ENCODE measurements at places on chromosomes 1 and 21.
A peak's percentile ranks its signal among the peaks of the same experiment; 100 is the strongest.

GRCh38 chr1:12163210-12163609 lies 3.6 kb upstream of the TNFRSF1B start:
- no peak for DNase-seq

- no peak for DNase-seq
Measured at GRCh38 chr1:67755619-67756018, 70.6 kb downstream of the GADD45A start.

DNA sequence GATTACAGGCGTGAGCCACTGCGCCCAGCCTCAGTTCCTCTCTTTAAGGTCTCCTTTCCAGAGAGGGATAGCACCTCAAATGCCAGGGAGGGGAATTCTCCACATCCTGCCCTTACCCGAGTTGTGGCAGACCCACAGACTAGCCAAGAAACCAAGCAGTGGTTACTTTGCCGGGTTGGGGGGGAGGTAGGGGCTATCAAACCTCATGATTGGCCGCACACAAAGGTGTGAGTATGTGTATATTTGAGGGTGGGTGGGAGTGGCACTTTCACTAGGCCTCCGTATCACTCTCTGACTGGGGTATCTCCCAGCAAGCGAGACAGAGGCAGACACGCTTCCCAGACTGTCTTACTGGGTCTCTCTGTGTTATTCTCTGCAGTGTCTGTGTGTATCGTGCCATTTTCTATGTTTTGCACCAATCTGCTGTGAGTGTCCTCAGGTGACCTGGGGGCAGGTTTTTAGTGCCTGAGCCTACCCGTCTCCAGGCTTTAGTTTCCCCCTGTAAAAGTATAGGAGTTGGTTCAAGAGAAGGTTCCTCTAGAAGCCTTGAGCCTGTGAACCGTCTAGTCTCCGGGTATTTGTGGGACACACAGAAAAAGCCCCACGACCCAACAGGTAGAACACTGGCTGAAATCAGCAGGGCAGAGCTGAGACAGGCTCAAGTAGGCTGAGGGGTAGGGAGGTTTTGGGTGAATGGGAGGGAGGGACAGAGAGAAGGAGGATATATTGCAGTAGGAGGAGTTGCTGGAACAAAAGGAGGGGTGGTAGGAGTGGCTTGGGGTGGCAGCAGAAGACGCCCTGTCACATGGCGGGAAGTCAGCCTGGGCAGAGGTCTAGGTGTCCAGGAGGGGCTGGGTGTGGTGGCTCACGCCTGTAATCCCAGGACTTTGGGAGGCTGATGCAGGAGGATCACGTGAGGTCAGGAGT lies 10.3 kb downstream of the LMNA start:
- no peak for DNase-seq

DNA sequence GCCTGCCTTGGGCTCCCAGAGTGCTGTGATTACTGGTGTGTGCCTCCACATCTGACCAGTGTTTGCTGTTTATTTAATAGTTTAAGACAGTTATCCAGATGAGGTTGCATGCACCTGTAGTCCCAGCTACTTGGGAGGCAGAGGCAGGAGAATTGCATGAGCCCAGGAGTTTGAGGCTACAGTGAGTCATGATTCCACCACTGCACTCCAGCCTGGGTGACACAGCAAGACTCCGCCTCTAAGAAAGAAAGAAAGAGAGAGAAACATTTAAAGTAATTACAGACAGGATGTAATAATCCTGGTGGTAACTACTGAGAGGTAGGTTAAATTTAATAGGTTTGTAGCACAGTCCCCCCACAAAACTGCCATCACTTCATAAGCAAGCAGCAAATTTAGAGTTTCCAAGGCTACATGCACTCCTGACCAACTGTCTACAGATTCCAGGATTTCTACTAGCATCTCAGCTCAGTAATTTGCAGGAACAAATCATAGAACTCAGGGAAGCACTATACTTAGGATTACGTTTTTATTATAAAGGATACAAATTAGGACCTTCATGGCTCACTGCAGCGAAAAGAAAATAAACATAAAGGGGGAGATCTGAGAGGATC lies 89.6 kb downstream of the PKN2 start:
- peak; percentile 6 for DNase-seq

DNA sequence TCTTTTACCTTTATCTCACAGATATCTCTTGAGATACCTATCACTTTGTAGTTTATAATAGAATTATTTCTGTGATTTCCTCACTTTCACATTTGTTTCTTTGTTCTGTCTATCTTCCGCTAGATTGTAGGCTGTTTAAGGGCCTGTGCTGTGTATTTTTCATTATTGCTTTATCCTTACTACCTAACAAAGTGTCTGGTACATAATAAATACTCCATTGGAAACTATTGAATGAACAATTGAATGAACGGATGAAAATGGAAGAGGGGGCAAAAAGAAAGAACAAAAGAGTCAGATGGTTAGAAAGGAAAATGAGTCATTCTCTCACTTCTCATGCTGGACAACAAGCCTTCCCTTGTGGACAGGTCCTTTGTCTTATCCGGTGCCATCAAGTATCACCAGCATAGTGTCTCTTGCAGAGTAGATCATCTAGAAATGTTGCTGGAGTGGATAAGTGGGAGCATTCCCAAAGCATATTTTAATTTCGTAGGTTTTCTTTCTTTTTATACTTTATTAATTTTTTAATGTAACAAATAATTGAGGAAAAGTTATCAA lies 159.8 kb downstream of the NEK7 start:
- no peak for DNase-seq

DNA sequence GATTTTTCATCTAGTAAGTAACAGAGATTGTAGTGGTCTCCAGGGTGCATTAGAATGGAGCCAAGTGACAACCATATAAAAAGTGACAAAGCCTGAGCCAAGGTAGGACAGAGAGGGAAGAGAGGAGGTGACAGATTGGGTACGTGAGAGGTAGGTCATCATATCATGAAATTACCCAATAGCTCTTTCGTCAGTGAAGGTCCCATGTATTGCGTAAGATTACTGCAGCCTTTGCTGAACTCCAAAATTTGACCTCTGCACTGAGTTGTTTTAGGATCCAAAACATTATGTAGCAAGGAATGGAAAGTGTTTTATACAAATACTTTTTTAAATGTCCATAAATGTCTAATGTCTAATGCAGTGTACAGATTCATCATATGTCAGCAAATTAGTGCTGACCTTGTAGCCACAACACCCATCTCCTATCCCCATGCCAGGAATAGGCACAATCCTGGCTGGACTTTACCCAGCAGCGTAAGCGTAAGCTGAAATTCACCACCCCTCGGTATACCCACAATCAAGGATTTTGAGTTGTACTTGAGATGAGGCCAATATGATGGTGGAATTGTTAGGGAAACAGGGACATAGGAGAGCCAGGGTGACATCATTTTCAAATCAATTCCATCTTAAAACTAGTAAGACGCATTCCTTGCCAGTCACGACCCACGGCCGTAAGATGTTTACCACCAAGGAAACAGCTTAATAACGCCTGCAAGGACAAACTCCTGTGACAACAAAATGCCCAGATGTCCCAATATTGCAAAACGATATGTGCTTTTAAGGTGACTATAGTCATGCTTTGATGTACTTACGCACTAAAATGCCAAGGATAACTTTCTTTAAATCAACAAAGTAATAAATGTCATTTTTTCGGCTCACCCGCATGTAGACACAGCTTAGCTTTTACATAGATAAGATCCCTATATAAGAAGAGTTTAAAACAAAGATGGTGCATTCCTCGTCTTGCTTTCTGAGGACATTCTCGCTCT lies 38.1 kb upstream of the GREM2 start:
- DNase-seq: no peak

GRCh38 chr1:159843459-159843858 lies 16.8 kb downstream of the SLAMF8 start:
- no peak for DNase-seq

- DNase-seq: peak; percentile 45
Measured at GRCh38 chr1:35807614-35808449, at the start of gene AGO4. AGO4 (plus strand) TSS chr1:35808016; CDS start chr1:35808417, 401 bp downstream.

DNA sequence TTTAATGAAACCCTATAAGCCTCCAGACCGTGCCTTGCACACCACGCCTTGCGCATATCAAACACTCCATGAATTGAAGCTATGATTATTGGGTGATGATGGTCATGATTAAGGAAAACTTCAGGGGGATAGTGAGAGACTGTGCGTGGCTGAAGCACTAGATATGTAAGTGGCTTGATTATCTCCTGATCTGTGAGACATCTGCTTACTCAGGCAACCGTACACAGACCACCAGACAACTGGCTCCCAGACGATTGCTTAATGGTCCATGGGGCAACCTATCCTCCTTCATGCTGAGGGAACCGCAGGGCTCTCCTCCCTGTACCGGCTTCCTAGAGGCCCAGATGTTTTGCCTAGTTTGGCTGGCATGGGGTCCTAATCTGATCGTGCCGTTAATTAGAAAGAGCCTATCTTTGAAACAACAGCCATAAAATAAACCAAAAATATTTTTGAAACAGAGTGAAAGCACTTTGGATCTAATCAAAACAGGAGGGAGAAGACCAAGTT lies 51.6 kb downstream of the IRF2BP2 start:
- DNase-seq: no peak

- no peak for DNase-seq
Measured at GRCh38 chr1:91637539-91637994, 136.9 kb downstream of the CDC7 start.

- peak; percentile 88 for DNase-seq
Measured at GRCh38 chr1:31939484-31940329, 1.5 kb upstream of the PTP4A2 start.

GRCh38 chr1:42392967-42393848 lies 12.6 kb downstream of the RIMKLA start:
- no peak for DNase-seq

DNA sequence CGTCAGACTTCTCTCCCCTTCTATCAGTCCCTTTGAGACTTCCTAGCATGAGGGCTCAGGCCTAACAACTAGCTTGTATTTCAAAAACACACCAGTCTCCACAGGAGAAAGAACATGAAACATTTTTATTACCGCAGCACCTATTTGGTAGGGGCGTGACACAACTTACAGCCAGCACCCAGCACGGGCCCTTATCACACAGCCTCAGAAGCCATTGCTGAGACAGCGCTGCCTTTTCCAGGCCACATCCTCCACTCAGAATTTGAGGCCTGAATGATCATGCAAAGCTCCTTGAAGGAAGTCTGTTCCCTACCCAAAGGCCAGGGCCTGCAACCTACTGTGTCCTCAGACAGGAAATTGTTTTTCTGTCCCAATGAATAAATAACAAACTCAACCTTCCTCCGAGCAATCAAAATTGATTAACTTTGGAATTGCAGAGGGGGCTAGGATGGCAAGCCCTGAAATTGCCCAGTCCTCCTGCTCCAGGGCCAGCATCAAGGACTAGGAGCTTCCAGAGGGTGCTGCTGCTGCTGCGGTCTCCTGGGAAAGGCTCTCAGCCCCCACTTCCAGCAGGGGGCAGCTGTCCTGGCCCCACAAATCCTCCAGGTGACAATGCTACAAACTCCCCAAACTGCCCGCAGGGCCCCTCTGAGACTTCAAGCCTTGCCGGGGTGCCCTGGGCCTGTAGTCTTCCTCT lies 94.3 kb upstream of the GALNT2 start:
- DNase-seq: no peak

- no peak for DNase-seq
Measured at GRCh38 chr1:65992831-65993271, 200.2 kb downstream of the PDE4B start.

DNA sequence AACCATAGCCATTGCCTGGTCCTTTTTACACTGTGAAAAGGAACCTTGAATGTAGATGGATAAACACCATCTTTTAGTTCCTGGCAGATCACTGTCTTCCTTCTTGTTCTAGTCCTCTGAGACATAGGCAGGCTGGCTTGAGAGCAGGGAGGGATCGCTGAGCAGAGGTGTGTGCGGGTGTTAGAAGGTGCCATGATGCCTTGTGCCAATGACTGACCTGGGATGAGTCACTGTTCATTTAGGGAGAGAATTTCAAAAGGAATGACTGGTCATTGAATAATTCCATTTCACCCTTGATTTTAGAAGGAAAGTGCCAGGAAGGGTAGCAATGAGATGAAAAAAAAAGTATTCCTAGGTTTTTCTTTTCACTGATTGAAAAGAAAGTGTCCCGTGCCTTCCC lies 383.9 kb downstream of the KIF26B start:
- DNase-seq: no peak
